ENCODE measurements at places on chromosomes 5 and 9.

DNA sequence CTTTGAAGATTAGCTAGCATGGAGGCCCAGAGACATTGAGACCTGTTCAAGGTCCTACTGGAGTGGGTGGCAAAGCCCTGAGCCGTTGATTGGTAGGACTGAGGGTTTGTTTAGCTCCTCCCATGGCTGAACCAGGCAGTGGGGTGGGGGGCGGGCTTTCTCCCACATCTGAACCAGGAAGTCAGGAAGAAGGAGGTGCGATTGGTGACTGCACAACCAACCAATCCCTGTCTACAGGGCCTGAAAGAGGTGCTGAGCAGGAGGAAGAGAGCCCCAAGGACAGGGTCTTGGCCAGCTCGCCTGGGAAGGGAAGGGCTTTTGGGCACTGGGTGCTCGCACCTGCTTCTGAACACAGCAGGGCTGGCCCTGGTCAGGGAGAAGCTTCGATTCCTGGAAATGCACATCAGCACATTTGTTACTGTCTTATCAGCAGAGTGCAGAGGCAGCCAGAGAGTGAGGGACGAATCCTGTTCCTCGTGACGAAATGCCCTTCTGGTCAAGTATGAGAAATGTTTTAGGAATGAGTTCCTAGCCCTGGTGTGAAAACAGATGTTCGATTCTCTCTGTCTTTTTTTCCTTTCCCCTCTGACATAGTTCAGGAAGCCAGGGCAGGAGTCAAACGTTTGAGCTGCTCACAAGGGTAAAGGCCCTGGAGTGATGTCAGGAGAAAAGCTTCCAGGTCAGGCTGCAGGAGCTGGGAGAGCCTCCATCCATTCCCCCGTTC lies 294.8 kb upstream of the KLF4 start:
- peak; percentile 83 for DNase-seq

GRCh38 chr9:75265525-75265972 lies 177.2 kb downstream of the OSTF1 start:
- DNase-seq: peak; percentile 48

GRCh38 chr5:11452852-11453251 lies 451.4 kb downstream of the CTNND2 start:
- no peak for DNase-seq

DNA sequence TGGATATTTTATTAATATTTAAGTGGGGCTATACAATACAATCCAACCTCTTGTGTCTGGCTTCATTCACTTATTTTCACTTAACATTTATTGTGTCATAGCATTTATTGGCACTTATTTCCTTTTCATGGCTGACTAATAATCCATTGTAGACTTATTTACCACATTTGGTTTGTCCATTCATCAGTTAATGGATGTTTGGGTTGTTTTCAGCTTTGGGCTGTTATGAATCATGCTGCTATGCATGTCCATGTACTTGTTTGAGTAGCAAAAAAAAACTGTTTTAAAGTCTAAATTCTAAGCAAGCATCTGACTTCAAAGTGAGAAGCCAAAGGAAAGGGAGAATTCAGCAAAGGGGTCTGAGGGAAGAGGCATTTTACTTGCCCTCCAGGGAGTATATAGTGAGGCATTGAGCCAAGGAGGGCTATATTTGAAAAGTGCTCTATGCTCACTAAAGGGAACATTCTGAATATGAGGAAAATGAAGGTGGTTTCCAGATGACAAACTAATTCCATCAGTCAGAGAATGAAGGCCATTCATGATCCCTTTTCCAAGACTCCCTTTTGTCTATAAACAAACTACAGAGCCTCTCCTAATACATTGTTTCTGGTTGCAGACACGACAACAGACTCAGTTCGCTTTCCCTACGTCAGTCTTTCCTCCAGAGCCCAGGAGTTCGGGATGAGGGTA lies 532.8 kb upstream of the KLF4 start:
- DNase-seq: no peak

GRCh38 chr5:167665841-167666375 lies 625.5 kb upstream of the WWC1 start:
- DNase-seq: no peak

DNA sequence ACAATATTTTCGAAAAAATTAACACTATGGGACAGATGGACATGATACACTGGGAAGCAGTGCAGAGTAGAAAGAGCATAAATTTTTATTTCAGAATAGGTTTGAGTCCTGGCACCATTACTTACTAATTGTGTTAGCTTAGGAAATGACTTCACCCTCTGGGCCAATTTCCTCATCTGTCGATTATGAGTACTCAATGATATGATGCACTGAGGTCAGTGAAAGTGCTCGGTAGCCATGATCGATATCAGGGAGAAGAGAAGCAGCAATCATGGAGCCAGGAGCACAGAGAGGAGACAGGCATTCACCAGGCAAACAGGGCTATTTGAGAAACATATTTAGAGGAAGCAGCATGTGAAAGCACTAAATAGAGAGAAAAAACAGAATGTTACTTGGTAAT lies 29.4 kb downstream of the NR6A1 start:
- DNase-seq: no peak

DNA sequence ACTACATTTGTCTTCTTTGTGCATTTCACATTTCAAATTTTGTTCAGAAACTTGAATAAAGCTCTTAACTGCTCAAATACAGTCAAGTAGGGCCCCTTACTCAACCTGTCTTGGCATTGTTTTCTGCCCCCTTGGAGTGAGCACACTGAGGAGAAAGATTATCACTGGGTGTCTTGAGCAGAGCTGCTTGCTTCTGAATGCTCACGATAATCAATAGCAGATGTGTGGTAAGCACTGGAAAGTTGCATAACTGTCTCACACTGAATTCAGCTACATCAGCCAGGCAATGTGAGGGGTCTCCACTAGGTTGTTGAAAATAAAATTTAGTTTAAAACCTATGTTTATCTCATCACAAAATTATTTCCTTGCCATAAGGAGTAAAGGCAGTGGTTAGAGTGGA lies 7.8 kb upstream of the TNFAIP8 start:
- DNase-seq: peak; percentile 75

GRCh38 chr5:14235872-14236271 lies 92.7 kb downstream of the TRIO start:
- no peak for DNase-seq

- no peak for DNase-seq
These were observed 396.5 kb upstream of the BRINP1 start for GRCh38 chr9:119765632-119766175.

DNA sequence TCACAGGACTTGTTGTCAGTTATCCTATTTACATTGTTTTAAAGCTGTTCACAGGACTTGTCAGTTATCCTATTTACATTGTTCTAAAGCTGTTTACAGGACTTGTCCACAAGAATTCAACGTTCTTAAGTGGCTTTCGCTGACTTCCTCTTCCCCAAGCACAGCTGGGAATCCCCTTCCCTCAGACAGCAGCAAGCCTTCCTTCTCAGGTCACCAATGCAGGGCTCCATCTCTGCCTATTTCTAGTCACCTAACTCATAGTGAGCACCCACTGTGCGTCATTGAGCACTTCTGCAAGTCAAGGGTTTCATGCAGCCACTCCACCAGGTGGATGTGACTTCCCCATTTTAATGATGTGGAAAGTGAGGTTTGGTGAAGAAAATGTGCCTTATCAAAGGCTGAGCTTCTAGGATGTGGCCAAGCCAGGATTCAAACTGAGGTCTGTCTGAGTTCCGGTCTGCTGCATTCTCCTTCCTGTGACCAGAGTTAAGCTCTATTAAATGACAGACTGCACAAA lies 109.8 kb upstream of the ZNF462 start:
- no peak for DNase-seq

Data from AG08395 (cell line).